RWPE1 (cell line): ENCODE measurements at places on chromosomes 7 and 10.

DNA sequence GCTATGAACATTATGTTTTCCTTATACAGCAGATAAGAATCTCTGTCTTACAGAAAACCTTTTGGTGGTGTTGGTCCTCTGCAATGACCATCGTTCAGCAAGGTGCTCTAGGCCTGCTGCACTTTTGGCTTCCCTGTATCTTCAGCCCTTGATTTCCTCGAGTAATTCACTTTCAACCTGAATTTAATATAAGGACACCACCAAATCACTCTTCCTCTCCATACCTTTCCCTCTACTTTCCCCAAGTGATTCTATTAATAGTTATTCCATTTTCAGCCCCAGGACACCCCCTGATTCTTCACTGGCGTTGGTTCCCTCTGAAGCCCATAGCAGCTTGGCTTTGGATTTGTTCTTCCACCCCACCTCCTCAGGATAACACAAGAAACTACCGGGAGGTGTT lies 72.2 kb downstream of the EZH2 start:
- no peak for DNase-seq

- DNase-seq: peak; percentile 62
Observed at GRCh38 chr10:103605359-103606096, 112.0 kb downstream of the NEURL1 start.

DNA sequence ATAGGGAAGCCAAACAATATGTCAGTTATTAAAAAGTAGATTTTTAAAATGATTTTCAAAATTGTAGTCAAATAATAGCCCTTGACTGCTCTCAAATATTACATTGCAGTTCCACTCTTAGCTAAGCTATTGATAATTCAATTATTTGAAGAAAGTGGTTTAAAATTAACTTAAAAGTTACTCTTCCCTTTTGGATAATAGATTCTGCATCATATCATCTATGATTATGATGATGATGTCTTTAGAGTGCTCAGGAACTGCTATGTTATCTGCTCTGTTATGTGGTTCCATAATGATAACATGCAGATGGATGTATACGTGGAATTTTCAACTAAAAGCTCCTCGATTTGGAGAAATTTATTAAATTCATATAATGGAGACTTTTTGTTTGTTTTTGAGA lies 110.0 kb downstream of the ADAM22 start:
- no peak for DNase-seq

DNA sequence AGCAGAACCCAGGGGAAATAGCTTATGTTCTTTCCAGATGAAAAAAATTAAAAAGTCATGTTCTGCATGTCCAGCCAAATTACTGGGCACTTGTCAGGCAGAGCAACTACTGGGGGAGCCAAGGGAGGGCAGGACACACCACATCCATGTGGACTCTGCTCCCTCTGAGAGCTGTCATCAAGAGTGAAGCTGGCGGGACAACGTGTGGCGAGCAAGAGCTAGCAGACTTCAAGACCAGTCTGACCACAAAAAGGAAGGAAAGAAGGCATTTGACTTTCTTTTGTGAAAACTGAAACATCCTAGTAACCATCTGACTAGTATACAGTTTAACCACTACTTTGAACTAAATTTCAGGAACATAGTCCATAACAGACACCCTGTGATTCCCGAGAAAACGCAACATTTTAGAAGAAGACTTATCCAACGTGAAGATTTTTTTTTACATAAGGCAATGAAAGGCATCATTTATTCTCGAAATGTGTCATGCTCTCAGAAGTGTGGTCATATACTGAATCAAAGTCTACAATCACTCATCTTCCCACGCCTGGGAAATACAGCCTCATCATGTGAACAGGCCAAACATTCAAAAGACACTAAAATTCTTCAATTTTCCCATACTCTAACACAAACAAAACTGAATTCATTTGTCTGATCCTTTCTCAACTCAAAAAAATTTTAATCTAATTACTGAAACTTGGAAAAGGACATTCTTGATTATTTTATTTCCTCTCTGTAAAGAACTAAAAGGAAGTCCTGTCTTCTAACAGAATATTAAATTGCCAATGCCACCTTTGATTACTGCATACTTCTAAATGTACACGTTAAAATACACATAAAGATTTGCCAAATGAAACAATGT lies 15.5 kb downstream of the CYTH3 start:
- DNase-seq: no peak

DNA sequence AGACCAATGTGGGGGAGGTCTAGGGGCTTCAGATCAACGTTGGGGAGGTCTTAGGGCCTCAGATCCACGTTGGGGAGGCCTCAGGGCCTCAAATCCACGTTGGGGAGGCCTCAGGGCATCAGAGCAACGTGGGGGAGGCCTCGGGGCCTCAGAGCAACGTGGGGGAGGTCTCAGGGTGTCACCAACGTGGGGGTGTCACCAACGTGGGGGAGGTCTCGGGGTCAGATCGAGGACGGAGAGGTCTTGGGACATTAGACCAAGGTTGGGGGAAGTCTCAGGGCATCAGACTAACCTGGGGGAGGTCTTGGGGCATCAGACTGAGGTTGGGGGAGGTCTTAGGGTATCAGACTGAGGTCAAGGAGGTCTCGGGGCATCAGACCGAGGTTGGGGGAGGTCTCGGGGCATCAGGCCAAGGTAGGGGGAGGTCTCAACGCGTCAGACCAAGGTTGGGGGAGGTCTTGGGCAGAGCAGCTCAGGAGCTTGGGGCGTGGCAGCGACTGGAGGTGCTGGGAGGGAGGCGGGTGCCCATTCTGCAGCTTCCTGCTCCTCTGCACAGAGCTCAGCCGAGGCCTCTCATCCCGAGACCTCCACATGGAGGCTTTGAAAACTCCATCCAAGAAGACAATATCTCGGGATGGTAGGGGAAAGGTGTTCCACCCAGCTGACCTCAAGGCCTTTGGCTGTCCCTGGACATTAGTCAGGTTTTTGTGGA lies 159.8 kb downstream of the WDR37 start:
- no peak for DNase-seq

- DNase-seq: no peak
Observed at GRCh38 chr10:76509446-76509845, 1078.0 kb downstream of the LRMDA start.

- no peak for DNase-seq
Observed at GRCh38 chr10:130470973-130471372, 334.8 kb downstream of the GLRX3 start.

GRCh38 chr7:4240042-4240441 lies 442.1 kb upstream of the FOXK1 start:
- no peak for DNase-seq

DNA sequence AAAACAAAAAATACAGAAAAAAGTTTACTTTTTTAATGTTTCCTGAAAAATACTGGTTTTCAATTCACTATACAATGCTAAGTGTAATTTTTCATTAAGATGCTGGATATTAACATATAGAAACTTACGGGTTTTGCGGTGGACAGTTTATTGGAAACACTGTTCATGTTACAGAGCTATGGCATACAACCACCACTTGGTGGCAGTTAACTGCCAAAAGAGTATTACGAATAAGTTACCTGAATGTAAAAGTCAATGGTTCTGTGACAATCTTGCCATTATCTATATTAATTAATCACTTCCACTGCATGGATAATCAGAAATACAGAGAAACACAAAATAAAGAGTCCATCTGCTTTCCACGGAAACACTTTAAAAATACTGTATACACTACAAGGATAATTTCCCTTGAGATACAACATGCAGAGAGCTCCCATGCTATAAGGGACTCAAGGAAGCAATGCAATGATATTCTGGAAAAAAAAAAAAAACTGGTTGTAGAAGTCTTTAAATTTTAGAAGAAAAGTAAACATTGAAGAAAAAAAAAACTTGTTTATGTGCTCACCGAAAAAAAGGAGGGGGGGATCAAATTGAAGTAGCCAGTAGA lies 97.0 kb downstream of the TPK1 start:
- peak; percentile 1 for DNase-seq
